ENCODE measurements at places on chromosomes 4 and X.

GRCh38 chr4:32798471-32799159, 2078.4 kb downstream of the PCDH7 start:
- H3K27me3 ChIP-seq: no peaks in the 10 kb centered on the region
- no peak overlapping the region for H3K27ac ChIP-seq
- H3K4me1 ChIP-seq: no peaks in the 10 kb centered on the region

DNA sequence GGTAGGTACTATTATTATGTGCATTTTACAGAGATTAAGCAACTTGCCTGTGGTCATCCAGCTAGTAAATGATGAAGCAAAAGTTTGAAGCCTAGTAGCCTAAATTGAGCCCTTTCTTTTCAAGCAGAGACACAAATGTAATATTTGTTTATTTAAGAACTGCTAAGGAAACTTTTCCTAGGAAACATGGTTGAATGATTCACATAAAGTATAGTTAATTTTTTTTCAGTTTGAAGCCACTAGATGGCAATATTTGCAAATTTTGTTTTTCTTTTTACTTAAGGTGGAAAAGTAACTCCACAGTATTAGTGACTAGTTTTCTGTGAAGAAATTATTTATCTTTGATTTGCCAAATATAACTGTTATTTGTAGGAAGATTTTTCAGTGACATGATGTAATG, 52.8 kb upstream of the ANKRD17 start:
- H3K27ac ChIP-seq: no peak overlapping the region
- H3K36me3 ChIP-seq: no peaks in the 10 kb centered on the region
- no peaks in the 10 kb centered on the region for H3K4me1 ChIP-seq
- no peak for DNase-seq
- H3K27me3 ChIP-seq: no peaks in the 10 kb centered on the region

- DNase-seq: no peak
- H3K36me3 ChIP-seq: no peaks in the 10 kb centered on the region
- H3K4me1 ChIP-seq: peaks cover 32% of the 10 kb centered on the region
- H3K27me3 ChIP-seq: peaks cover 42% of the 10 kb centered on the region
- H3K27ac ChIP-seq: peak overlapping the region; percentile 95
Measured at GRCh38 chr4:139556724-139557555, 921 bp upstream of the SETD7 start.

DNA sequence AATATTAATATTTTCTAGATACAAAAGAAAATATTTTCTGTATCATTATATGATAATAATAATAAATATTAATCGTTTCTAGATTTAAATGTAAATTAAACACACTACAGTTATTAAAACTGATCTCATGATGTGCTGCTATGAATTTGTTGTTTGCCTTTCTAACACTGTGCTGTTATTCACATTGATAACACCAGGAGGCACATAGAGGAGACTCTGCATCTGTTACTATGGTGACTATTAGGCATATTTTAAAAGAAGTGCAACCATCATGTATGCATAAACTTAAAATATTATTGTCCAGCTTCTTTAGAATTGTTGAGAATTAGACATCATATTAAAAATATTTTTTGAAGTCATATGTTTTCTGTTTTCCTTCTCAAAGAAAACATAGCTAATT, 11.8 kb upstream of the PDGFC start:
- peaks cover 4% of the 10 kb centered on the region for H3K36me3 ChIP-seq
- no peaks in the 10 kb centered on the region for H3K4me1 ChIP-seq
- no peak for DNase-seq
- no peak overlapping the region for H3K4me3 ChIP-seq
- no peak overlapping the region for H3K27ac ChIP-seq

DNA sequence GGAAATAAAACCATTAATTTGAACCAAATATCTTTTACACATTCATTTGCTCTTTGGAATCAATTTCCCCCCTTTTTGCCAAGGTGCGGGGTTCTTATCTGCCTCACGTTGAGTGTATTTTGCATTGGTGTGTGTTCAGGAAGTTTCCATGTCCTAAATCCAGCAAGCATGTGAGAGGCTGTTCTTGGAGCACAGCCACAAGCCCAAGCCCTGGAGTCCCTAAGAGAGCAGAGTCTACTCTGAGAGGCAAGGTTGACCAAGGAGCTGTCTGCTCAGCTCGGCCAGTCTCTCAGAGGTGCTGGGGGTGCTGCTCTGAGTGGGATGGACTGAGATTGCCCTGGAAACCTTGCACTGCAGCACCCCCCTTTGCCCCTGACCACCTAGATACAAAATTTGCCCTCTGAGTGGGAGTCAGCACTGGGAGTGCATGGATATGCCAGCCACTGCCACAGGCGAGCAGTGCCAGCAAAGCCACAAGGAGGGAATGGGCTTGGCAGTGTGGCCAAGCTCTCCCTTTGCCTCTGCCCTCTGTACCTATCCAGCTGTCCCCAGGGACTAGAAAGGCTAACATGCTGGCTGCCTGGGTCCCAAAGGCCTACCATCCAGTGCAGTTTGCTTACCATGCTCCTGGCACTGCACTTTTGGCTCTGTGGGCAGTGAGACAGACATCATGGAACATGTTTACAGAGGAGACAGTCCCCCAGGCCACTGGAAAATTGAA, 20.5 kb upstream of the FAM193A start:
- no peaks in the 10 kb centered on the region for H3K27me3 ChIP-seq
- no peak overlapping the region for H3K27ac ChIP-seq
- DNase-seq: no peak
- no peak overlapping the region for H3K4me3 ChIP-seq
- H3K4me1 ChIP-seq: no peaks in the 10 kb centered on the region
- peaks cover 14% of the 10 kb centered on the region for H3K36me3 ChIP-seq

DNA sequence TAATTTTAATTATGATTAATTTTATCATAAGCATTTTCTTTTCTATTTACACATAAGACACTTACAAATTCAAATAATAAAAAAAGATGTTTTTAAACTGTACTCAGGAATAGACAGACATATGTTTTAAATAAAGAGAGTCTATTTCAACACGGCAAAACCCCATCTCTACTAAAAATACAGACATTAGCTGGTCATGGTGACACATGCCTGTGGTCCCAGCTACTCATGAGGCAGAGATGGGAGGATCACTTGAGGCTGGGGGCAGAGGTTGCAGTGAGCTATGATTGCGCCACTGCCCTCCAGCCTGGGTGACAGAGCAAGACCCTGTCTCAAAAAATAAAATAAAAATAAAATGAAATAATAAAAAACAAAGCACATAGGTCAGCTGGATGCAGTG, 14.8 kb downstream of the FAM9B start:
- H3K27me3 ChIP-seq: no peaks in the 10 kb centered on the region
- H3K4me3 ChIP-seq: no peak overlapping the region
- no peak overlapping the region for H3K27ac ChIP-seq
- H3K4me1 ChIP-seq: no peaks in the 10 kb centered on the region
- no peaks in the 10 kb centered on the region for H3K36me3 ChIP-seq

GRCh38 chr4:69910016-69910782, 20.7 kb upstream of the CSN1S1 start:
- no peak for DNase-seq
- H3K4me3 ChIP-seq: no peak overlapping the region
- no peaks in the 10 kb centered on the region for H3K36me3 ChIP-seq
- no peak overlapping the region for H3K27ac ChIP-seq
- no peaks in the 10 kb centered on the region for H3K4me1 ChIP-seq

- H3K4me3 ChIP-seq: no peak overlapping the region
- no peaks in the 10 kb centered on the region for H3K27me3 ChIP-seq
- no peak for DNase-seq
- no peak overlapping the region for H3K27ac ChIP-seq
- H3K36me3 ChIP-seq: no peaks in the 10 kb centered on the region
Measured at GRCh38 chrX:97860226-97860625, 976.5 kb downstream of the RPA4 start.

DNA sequence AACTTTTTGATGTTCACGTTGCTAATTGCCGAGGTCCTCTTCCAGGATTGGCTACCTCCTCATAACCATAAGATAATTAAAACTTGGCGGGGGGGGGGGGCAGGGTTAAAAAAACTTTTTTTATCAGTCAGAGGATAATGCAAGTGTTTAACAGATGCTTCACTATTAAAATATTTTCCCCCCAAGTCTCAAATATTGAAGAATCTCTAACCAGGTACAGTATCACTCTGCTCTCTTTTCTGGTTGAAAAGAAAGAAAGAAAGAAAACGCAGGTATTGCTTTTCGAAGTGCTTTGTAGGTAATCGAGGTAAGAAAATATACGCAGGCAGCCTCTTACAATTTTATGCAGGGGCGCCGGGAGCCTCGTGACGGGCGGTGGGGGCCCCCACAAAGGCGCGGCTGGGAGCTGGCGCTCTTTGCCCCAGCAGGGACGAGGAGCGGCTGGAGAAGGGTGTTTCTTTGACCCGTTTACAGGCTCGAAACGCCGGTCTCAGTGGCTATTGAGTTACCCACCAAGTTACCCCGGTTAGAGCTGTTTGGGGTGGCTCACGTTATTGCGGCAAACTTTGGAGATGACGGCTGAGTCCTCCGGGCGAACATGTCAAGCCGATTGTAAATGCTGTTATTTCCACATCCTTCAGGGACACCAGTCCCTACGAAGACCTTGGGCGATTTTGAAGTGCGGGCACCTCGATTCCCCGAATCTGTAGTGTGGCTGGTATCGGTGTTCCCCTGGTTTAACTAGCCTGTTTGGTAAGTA, 477 bp upstream of the HAND2 start:
- peaks cover 23% of the 10 kb centered on the region for H3K36me3 ChIP-seq
- peaks cover 11% of the 10 kb centered on the region for H3K4me1 ChIP-seq
- peak overlapping the region; percentile 96 for H3K4me3 ChIP-seq
- H3K27ac ChIP-seq: peak overlapping the region; percentile 95
- H3K27me3 ChIP-seq: peaks cover 93% of the 10 kb centered on the region
- DNase-seq: no peak

DNA sequence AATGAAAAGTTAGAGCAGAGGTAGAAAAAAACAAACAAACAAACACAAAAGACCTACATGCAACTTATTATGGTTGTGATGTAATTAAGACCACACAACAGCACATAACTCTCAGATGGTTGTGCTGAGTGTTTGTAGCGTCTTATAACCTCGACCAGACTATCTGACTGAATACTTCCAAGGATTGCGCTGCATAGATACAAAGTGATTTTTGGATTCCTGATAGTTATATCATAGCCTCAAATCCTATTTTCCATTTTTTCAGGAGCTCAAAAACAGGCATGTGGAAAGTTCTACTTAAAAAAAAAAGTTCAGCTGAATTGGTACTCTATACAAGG, 236.1 kb downstream of the SPRY1 start:
- no peak overlapping the region for H3K4me3 ChIP-seq
- peaks cover 10% of the 10 kb centered on the region for H3K4me1 ChIP-seq
- no peak for DNase-seq

DNA sequence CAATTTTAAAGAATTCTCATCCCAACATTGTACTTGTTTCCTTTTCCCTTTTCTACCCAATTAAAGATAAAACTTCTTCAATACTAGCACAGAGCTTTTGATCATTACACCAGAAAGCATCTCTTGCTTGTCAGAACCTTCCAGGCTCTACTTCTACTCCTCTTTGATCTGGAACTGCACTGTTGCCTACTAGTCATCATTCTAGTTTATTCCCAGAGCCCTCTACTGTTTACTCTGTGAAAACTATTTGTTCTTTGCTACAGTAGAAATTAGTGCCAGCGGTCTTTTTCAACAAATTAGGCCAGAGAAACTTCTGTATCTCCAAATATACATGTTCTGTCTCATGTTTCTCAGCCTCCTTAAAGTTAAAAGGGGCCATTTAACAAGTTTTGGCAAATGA, 46.8 kb upstream of the TMPRSS11F start:
- H3K27ac ChIP-seq: no peak overlapping the region
- H3K36me3 ChIP-seq: no peaks in the 10 kb centered on the region

GRCh38 chr4:81307991-81308390, 93.0 kb upstream of the PRKG2 start:
- H3K36me3 ChIP-seq: no peaks in the 10 kb centered on the region
- H3K4me1 ChIP-seq: no peaks in the 10 kb centered on the region
- peaks cover 6% of the 10 kb centered on the region for H3K27me3 ChIP-seq
- DNase-seq: no peak
- no peak overlapping the region for H3K4me3 ChIP-seq

DNA sequence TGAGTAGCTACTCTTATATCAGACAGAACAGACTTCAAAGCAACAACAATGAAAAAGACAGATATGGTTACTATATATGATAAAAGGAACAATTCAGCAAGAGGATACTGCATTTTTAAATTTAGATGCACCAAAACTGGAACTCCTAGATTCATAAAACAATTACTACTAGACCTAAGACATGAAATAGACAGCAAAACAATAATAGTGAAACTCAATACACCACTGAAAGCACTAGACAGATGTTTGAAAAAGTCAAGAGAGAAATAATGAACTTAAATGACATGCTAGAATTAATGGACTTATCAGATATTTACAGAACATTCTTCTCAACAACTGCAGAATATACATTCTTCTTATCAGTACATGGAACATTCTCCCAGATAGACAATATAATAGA, 99.5 kb upstream of the ITM2A start:
- no peak overlapping the region for H3K27ac ChIP-seq
- no peaks in the 10 kb centered on the region for H3K27me3 ChIP-seq
- no peak overlapping the region for H3K4me3 ChIP-seq
- no peak for DNase-seq
- H3K36me3 ChIP-seq: no peaks in the 10 kb centered on the region

DNA sequence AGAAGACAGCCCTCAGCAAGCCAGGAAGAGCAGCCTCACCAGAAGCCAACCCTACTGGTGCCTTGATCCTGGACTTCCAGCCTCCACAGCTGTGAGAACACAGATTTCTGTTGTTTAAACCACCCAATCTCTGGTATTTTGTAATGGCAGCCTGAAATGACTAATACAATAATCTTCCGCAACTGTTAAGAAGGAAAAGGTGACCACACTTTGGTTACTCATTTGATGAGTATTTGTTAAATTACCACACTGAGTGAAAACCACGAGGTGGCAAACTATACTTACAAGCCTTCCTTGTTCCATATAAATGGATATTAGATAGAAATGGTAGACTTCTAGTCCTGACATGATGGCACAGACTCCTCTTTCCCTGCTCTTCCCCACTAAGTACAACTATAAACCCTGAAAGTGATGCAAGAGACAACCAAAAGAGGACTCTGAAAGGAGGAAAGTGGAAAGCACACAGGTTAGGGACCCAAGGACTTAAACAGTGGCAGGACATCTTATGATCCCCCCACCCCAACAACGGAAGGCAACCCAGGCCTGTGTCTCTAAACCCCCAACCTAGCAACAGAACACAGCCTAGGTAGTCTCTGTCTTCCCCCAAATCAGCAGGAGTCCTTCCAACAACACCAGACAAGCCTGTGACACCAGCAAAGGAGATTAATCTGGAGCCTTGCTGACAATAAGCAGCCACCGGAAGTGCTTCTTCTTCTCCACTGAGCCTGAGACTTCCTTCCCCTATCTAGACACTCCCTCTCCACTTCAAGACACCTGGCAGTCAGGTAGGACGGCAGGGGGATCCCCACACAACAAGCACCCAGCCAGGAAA, 12.3 kb downstream of the ZNF182 start:
- DNase-seq: no peak
- no peak overlapping the region for H3K27ac ChIP-seq
- H3K36me3 ChIP-seq: peaks cover 37% of the 10 kb centered on the region
- H3K4me1 ChIP-seq: no peaks in the 10 kb centered on the region
- no peak overlapping the region for H3K4me3 ChIP-seq
- no peaks in the 10 kb centered on the region for H3K27me3 ChIP-seq
